Astrocyte of the spinal cord (primary cell): ENCODE measurements at places on chromosomes 3 and 15.

- no peak for DNase-seq
These were observed 21.0 kb downstream of the PFKFB4 start for GRCh38 chr3:48535578-48535977.

- no peak for DNase-seq
These were observed 23.6 kb downstream of the UBE2E1 start for GRCh38 chr3:23829242-23829934.

GRCh38 chr3:15556512-15556911, 35.0 kb upstream of the COLQ start:
- DNase-seq: no peak

- DNase-seq: no peak
These were observed 60.9 kb downstream of the TGFBR2 start for GRCh38 chr3:30667280-30667651.

DNA sequence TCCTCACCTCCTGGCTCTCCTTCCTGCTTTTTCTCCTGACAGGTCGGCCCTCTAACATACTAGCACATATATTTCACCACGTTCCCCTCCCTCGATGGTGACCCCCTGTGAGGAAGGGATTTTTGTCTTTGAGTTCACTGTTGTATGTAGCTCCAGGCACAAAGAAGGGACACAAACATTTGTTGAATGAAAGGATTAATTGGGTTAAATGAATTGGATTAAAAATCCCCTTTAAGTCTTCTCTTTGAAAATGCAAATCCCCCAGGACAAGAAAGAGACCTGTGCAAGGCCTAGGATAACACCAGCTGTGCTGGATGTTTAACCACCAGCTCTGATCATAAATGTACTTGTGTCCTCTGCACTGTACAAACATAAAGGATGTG, 3.3 kb downstream of the CALML4 start:
- DNase-seq: no peak

GRCh38 chr3:44030687-44031305, 210.9 kb upstream of the TOPAZ1 start:
- peak; percentile 68 for DNase-seq

DNA sequence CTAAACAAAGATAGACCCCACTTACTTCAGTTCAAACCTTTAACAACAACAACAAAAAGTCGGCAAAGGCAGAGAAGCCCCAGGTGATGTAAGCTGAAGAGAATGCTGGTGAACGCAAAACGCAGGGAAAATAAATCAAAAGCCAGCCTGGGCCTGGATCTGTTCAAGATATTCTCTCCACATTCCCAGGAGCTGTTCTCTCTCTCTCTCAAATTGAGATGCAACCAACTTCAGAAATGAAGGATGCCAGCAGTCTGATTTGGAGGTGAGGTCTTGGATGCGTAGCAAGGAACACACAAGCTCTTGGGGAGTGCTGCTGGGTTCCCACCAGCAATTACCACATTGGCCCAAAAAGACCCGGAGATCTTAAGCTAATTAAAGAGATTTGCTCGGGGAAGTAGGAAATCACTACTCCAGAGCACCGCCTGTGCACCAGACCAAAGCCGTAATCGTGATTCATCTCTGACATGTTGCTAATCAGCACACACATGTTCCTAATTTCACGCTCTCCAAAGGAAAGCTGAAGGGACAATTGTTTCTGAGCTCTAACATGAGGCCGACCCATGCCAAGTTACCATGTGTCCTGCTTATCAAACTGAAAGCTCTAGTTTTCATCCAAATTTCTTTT, 37.1 kb downstream of the IL17RD start:
- peak; percentile 75 for DNase-seq

GRCh38 chr3:71490692-71491091, 92.8 kb downstream of the FOXP1 start:
- DNase-seq: no peak

GRCh38 chr15:52144656-52145178, 32.1 kb upstream of the BCL2L10 start:
- DNase-seq: peak; percentile 71

DNA sequence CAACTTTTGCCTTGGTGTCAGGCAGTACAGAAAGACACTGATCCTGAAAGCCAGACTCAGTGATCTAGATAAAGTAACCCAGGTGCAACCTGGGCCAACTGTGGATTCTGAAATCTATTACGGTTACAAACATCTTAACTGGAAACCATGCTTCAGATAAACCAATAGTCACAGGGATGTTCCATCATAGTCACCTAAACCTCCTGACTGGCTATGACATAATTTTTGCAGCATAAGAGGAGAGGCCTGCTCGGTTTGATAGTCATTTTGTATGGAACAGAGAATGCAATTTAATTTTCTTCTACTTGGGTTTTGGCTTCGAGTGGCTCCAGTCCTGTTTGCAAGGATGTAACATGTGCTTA, 3.7 kb downstream of the SLCO3A1 start:
- DNase-seq: no peak

DNA sequence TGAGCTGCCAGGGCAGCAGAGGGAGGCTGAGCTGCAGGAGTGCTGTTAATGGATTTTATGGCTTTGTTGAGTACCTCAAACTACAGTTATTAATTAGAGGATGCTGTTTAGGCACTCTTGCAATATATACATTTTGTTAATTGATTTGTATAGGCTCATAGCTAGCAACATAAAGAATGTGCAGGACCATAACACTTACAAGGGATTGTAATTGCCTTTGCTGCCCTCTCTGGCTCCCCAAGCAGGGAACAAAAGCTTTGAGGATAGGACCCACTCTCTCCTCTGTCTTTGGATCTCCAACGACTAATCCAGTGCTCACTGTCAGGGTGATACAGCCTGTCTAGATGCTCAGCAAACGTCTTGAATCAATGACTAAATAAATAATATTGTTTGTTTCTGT, 1.2 kb upstream of the CLSTN2 start:
- no peak for DNase-seq

- DNase-seq: no peak
These were observed 109.5 kb downstream of the RORA start for GRCh38 chr15:61119556-61119955.

DNA sequence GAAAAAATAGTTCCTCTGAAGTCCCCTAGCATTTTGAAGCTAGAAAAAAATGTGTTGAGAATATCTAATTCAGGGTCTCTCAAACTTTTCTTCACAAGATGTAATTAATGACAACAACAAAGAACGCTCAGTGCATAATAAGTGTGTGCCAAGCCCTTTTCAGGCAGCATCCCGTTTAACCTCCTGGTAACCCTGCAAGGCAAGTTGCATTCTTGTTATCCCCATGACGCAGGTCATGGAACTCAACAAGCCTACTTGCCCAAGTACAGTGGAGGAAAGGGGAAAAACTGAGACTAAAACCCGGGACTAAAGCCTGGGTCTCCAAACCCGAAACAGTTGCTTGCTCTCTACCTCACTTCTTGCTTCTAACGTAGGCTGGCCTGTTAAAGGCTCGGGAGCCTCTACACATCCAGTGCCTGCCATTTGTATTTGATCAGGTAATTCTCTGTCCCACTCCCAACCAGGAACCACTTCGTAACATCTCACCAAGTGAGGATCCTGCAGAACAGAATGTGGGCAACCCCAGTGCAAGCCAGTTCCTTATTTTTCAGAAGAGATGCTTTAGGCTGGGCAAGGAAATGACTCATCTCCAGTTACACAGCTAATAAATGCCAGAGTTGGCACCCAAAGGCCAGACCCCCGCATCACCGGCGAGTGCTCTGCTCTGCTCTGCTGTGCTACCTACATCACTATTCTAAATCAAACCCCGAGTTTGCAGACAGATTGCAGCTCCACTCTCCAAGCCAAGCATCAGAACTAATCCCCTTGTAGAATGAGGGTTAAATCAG, 28.3 kb downstream of the LMCD1 start:
- DNase-seq: no peak

GRCh38 chr3:128983293-128984069, 10.4 kb downstream of the CFAP92 start:
- DNase-seq: no peak

- no peak for DNase-seq
These were observed 126.0 kb upstream of the IQSEC1 start for GRCh38 chr3:13199006-13199776.

DNA sequence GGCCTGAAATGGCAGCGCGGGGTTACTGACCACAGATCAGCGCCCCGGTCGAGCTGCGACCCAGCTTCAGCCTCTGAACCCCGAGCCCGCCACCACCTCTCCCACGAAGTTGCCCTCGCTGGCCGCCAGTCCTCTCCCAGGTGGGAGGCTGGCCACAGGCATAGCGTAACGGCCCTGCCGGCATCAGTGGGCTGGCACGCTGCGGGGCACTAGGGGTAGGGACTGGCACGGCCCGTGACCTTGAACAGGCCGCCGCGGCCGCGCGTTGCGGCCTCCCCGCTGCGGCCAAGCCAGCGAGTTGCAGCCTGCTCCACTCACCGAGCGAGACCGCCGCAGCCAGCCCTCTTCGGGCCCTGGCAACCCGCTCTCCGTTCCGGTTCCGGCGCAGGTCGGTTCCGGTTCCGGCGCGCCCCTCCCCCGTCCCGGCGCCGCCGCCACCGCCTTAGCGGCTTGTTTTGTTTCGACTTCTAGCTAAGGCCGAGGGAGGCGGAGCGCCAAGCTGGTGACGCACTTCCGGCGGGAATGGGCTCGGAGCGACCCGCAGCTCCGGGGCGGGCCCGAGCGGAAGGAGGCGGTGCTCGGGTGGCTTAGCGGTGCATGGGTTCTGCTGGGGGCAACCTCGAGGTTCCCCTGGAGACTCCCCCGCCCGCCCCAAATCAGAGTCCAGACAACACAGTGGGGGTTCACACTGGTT, at the start of gene USP19:
TSS of gene USP19 (minus strand) at position 386 of the 694 bp plus-strand sequence. CDS start 1,678 bp downstream, outside the sequence.
- DNase-seq: peak; percentile 94

- DNase-seq: peak; percentile 82
These were observed 348.3 kb upstream of the TMCO5A start for GRCh38 chr15:37586011-37586583.

GRCh38 chr3:32930161-32930560, 21.3 kb upstream of the CCR4 start:
- DNase-seq: no peak

DNA sequence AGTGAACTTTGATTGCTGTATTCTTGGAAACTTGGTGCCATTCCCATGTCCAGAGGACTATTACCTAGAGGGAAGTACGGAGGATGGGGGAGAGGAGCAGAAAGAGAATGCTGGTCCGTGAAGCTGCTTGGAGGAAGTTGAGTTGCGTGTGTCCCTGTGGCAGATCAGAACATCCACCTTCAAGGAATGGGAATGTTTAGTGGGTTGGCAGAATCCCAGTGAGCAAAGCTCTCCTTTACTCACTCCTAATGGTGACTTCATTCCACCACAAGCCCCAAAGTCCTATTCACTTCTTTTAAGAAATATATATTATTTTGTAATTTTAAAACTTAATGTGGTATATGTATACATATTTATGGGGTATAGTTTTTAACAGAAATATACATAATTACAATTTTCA, 247.8 kb upstream of the FEZF2 start:
- DNase-seq: no peak

DNA sequence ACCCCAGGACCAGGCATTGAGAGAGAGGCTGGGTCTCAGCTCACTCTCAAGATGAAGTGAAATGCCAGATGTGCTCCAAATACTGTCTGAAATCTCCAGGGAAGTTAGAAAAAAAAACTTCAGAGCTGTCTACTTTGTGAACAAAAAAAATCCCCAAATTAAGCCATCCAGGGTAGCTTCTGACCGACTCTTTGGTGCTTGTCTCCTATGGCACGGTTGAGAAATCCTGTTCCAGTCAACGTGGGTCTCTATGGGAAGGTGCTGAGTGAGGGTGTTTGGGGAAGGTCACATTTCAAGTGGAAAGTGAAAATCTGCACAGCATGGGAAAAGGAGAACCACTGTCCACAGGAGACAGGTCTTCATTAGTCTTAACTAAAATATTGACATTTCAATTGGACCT, 322.5 kb upstream of the CFAP20DC start:
- no peak for DNase-seq

DNA sequence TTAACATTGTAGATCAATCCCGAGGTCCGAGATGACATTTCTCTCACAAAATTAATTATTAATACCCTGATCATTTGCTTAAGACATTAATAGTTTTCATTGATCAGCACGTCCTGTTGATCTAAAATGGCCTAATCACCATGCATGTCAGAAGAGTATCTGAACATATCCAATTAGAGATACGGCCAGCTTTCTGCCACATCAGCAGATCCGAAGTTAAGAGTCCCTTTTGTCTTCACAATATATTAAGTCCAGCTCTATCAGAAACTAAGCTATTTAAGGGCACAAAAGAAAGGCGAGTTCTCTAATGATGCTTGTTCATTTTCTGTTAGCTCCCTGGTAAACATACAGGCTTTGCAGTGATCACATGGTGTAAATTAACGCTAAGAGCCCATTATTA, 470.3 kb downstream of the CNTN4 start:
- no peak for DNase-seq

GRCh38 chr15:77659350-77660321, 26.9 kb upstream of the LINGO1 start:
- DNase-seq: peak; percentile 7

GRCh38 chr3:172365028-172365567, 83.2 kb downstream of the GHSR start:
- no peak for DNase-seq

DNA sequence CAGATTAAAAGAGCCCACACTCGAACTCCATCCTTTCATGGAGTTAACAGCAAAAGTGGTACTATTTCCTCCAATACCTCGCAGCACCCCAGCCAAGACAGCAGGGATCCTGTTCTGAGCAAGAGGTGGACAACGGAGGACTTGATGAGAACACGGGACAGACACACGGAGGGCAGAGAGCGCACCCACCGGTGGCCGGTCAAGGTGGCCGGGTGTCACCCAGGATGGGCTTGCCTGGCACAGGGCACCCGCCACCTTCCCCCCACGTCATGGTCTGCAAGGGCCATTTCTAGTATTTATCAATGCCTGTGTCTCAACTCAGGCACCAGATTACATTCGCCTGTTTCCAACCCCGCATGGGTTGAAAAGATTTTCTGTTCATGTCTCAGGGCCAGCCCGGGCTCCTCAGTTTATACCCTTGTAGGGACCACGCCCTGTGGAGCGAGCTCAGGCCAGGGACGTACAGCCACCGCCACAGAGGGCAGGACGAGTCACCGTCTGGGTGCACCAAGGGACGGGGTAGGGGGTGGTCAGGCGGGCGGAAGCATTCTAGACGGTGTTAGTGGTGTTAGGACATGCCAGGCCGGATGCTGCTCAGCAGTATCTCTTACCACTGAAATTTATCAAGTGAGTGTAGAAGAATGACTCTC, 64.2 kb downstream of the CYFIP1 start:
- no peak for DNase-seq

GRCh38 chr15:65418596-65418995, 4.2 kb downstream of the IGDCC4 start:
- DNase-seq: no peak

- DNase-seq: no peak
These were observed 11.7 kb upstream of the RARRES1 start for GRCh38 chr3:158743664-158744566.

- DNase-seq: no peak
These were observed 20.0 kb downstream of the BCHE start for GRCh38 chr3:165817160-165817709.

DNA sequence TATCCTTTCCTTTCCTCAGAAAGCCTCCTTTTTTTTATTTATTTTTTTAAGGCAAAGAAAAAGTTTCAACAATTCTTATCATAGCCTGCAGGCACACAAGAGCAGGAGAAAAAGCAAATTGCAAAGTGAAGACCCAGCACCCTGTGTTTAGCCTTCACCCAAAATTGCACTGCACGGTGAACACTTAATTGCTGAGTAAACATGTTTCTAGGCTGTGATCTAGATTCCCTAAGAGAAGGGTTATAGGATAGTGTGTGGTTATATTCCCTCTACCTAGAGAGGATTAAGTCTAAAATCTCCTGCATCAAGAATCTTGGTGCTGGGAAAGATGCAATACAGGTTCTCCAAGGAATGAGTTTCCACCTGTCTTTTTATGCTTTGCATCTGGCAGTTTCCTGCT, 70.2 kb upstream of the BFSP2 start:
- DNase-seq: no peak

GRCh38 chr3:181999314-181999713, 287.6 kb downstream of the SOX2 start:
- DNase-seq: no peak
